Activated CD4-positive, CD25-positive, alpha-beta regulatory T cell treated with anti-CD3 and anti-CD28 coated beads, Interleukin-2, amount 50 U/mL, for 72 hours (primary cell): ENCODE measurements at places on chromosomes 1 and 21.

DNA sequence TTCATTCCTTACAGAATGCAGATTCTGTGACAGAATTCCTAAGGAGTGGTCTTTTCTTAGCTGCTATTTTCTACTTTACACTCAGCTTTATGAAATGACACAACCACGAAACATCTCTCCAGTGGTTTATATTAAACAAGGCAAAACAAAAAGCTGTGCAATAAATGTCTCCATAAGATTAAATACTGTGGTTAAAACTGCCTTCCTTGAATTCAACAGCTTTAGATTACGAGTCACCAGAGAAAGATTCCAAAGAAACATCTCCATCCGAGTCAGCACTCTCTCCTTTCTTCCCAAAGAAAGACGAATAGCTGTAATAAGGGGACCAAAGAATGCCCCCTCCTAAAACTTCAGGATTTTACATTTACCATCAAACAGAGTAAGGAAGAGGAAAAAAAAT, 4.6 kb upstream of the C1orf87 start:
- DNase-seq: no peak

DNA sequence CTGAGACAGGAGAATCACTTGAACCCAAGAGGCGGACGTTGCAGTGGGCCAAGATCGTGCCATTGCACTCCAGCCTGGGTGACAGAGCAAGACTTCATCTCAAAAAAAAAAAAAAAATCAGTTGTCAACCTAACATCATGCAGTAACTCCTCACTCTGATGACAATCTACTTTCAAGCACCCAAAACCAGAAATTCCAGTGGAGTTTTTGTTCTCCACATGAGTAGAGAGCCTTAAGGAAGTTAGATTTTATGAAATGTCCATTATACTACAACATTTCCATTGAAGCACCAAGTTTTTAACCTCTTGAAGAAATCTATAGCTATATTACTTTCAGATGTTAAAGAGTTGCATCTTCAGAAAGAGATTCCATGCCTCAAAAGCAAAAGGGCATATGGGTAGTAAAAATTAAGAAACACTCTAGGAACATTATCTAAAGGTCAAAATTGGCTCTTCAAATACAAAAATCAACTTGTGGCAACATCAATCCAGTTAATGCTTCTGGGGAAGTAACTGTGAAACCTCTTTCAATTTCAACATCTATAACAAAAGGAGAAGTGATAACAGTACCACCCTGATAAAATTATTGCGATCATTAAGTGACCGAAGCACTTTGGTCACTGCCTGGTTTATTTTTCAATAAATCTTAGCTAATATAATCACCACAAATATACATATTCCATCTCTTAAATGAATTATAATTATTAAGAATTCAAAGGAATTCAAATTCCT, 7.7 kb downstream of the LPGAT1 start:
- DNase-seq: no peak

DNA sequence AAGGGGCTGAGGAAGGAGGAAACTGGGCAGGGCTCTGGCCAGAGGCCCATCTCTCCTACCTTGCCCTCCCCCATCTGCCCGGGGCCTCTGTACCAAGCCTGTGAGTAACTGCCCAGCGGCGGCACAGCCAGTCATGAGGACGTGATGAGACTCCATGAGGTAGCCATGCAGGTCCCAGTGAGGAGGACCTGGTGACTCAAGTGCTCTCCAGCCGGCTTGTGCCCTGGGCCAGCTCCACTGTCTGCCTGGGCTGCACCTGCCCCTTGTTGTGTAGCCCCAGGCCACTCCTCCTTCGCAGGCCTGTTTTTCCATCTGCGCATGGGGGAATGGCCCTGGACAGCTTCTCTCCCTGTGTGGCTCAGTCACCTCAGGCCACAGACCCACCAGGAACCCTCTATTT, 42.0 kb upstream of the PADI1 start:
- DNase-seq: no peak

DNA sequence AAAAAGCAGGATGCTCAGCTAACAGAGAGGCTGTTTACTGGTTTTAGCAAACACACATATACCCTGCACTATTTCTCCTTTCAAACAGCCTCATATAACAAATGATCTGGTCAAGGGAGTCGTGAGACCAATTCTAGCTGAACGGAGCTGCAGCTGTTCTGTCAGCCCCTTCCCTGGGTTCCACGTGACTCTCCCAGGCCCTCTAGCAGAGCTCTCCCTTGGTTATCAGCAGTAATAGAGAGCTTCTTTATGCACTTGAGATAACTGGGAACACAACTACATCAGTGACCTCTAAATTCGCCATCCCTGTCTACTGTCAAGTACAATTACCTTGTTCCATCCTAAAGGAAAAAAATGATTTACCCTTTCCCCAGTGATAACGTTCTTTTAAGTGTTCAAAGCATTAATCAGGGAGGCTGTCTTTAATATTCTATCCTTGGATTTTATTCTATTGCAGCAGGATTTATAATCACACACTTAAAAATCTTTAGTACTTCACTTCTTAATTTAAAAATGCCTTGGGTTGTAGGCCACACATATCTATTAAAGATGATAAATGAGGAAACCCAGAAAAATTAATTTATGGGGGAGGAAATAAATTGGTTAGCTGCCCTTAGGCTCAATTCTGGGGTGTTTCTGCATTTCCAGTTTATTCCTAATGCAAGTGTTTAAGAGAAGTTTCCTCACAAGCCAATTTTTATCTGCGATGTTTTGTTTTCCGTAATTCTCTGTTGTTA, 28.2 kb downstream of the PTGER3 start:
- DNase-seq: no peak

DNA sequence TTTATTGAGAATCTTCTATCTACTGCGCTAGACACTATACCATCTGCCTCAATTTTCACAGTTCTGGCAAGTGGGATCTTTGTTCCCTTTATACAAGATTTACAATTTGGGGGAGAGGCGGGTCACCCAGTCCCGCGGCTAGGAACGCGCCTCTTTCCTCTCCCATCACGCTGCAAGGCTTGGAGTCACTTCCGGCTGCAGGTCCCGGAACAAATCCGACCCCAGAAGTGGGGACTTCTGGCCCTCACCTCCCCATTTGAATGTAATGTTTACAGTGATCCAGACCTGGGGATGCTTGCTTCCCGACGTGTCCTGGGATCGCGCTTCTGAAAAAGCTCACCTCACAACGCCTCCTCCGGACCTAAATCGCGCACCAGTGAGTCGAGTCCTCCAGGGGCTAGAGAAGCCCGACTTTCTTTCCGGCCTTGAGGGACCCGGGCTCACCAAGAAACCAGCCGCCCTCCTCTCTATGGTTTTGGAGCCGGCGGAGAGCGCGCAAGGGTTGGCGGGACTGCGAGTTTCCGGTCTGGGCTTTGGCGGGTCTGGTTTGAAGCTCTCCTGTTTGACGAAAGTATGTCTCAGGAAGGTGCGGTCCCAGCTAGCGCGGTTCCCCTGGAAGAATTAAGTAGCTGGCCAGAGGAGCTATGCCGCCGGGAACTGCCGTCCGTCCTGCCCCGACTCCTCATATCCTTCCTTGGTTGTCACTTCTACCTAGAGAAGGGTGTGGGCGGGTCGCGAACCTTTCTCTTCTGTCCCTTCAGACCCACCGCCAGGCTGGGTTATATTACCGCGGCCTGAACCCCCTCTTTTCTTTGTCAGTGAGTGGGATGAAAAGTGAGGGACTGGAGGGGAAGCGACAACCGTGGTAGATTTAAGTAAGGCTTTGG, at the start of gene METTL18:
Gene METTL18 (minus strand): TSS at position 378 of the 887 bp plus-strand sequence. CDS start 1,212 bp downstream, outside the sequence.
- DNase-seq: peak; percentile 82
